ENCODE measurements at places on chromosomes 5 and 9.
A peak's percentile ranks its signal among the peaks of the same experiment; 100 is the strongest.

DNA sequence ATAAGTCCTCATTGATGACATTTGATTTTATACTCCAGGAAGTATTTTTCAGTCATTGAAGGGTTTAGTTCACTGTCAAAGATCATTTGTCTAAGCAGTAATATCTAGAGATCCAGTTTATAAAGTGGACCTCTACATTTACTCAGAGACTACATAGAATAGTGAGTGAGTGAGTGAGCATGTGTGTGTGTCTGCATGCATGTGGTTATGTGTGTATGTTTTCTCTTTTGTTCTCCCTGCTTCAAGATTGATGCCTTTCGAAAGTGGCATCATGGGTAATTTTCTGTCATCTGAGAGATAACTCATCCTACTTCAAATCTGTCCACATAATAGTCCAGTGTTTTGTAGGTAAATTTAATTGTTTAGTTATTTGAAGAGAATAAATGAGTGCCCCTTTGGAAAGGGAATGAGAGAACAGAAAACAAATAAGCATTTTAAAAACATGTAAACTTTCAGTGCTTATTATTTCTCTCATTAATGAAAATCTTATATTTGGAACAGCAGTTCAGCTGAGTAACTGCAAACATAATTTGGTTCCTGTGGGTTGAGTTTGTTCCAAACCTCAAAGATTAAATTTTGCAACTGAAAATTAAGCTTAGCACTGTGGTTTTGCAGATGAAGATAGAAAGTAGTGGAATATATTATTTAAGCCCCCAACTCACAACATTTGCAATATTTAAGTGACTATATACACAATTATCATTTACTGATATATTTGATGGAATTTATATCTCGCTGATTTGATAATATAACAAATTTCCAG lies 1295.1 kb upstream of the C9orf72 start:
- no peak for DNase-seq

- DNase-seq: no peak
Observed at GRCh38 chr5:39846144-39846543, 421.4 kb upstream of the DAB2 start.

DNA sequence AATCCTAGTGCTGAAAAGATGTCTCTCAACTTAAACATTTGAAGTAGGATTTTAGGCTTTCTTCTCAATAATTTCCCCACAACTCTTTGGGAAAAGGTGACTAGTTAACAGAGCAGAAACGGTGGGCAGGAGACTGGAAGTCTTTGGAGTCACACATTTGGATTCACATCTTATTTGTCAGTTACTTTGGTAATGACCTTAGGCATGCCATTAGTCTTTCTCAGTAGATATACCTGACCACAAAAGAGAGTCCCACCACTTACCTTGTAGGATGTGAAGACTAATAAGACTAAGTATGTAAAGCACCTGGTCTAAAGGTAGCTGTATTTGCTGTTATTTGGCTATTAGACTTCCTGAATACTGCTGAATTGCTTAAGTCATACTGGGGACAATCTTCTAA lies 35.4 kb downstream of the DAP start:
- no peak for DNase-seq

- DNase-seq: no peak
Observed at GRCh38 chr9:115730845-115731244, 422.7 kb upstream of the PAPPA start.

DNA sequence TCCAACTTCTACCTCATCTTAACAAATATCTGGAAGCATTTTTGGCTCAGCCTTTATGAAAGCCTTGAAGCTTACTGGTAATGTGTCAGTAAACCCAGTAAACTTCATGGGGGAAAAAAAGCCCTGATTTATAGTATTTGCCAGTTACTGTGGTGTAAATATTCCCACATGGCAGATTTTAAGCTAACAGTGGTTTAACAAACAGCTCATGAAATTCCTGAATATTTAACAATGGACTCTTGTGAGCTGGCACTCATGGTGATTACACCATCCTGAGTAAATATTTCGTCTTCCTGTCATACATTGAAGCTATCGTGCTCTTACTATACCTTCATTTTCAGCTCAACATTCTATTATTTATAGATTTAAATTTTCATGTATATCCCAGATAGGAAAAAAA lies 57.0 kb upstream of the ACOT12 start:
- no peak for DNase-seq

DNA sequence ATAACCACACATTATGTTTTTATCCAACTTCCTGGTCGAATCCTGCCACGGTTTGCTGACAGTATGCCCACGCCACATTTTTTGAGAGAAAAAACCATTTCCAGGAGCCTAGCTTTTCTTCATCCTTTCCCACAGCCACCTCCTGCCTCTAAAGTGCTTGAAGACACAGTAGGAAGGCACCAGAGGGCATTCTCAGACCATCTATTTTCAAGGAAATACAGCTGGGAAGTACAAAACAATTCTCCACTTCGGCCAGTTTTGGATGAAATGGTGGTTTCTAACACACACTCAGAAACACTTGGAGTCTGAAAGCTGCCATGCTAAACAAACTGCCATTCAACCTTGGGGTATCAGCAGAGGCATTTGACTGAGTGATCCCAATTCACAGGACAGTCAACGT lies 86.3 kb upstream of the RPS23 start:
- peak; percentile 64 for DNase-seq

GRCh38 chr9:94934816-94935328 lies 208.4 kb downstream of the AOPEP start:
- no peak for DNase-seq

GRCh38 chr5:77761606-77762005 lies 14.5 kb downstream of the TBCA start:
- DNase-seq: no peak

- DNase-seq: no peak
Observed at GRCh38 chr5:146851133-146851532, 27.4 kb downstream of the PPP2R2B start.

DNA sequence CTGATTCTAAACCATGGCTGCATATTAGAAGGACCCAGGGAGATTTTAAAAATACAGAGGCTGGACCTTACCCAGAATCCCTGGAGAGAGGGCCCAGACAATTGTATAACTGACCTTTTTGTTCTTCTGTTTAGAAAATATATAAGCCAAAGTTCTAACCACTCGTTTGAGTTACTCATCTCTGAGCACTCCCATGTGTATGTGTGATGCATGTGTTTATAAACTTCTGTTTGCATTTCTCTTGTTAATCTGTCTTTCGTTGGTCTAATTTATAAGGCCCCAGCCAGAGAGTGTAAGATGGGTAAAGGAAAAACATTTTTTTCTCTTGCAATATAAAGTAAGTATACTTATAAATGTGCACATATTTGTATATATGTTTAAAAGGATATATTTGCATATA lies 443.9 kb downstream of the ZNF608 start:
- peak; percentile 29 for DNase-seq

- no peak for DNase-seq
Observed at GRCh38 chr5:73387149-73387591, 61.4 kb downstream of the FOXD1 start.

GRCh38 chr9:127162046-127162863 lies 39.8 kb upstream of the ANGPTL2 start:
- DNase-seq: no peak

- DNase-seq: no peak
Observed at GRCh38 chr5:32465076-32465475, 20.5 kb upstream of the ZFR start.

DNA sequence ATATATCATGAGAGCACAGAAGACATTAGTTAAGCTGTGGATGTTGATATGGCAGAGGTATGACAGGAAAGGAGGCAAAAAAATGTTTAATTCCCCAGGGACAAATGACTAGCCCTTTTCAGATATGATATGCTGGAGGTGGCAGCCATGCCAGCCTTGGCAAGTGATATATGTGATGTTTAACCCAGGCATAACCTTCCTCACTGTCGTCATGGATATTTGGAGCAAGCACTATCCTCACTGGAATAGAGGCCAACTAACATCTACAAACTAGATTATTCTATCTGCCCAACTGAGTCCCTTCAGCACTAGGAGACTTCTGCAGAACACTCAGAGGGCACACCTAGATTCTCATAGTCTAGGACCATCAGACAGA lies 27.3 kb upstream of the SLC46A2 start:
- DNase-seq: no peak

DNA sequence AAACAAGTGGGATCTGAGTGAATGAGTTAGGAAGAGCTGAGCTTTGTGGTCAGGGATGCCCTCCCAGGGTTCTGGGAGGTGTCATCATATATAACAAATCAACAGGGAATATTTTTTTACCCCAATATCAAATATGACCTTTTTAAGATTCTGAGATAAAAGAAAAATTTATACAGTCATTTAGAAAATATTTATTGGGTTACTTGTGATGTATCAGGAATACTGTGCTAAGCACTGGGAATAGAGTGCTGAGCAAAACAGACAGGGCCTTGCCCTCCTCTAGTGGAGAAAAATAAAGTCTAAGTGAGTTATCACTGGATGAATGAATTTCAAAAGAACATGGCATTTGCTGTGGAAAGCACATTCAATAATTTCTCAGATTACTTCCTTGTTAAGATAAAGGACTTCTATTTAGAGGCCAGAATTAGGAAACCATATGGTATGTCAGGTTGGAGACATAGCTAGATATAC lies 102.9 kb downstream of the BOD1 start:
- DNase-seq: no peak

DNA sequence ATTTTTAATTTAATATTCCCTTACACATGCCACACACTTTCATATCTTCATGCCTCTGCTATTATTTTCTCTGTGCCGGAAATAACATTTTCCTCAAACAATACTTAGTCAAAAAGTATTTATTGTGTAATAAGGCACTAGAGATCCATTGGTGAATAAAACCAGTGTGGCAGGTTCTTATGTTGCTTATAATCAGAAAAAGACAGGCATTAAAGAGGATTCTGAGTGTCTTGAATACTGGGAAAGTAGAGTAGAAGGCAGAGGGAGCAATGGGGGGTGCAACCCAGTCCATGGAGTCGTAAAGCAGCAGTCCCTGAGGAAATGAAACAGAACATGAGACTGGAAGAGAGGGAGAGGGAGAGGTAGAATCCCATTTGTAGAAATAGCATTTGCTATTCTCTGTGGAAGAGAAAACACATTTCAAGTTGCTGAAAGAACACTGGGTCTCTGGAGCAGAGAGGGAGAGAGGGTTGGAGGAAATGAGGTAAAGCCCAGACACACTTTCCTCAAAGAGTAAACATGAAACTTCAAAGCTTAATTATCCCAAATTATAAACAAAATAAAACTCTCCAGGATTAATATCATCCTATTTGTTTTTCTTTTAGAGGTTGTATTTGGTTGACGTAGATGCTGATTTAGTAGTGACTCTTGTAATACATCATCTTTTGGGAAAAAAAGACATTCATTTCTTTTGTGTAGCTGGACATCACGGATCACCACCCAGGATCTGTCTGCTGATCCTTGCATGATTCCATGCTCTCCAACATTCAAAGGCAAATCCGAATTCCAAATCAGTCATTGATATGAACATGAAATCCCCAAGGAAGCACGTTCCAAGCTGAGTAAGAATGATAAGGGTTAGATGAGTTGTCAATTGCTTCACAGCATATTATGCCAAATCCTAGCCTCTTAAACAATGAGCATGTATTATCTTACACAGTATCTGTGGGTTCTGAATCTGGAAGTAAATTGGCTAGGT lies 37.4 kb upstream of the GRAMD2B start:
- no peak for DNase-seq

- no peak for DNase-seq
Observed at GRCh38 chr5:171968531-171968930, 37.9 kb downstream of the FBXW11 start.

- no peak for DNase-seq
Observed at GRCh38 chr9:130459941-130460669, 15.3 kb downstream of the ASS1 start.

- no peak for DNase-seq
Observed at GRCh38 chr5:112637343-112637742, 100.3 kb upstream of the APC start.

DNA sequence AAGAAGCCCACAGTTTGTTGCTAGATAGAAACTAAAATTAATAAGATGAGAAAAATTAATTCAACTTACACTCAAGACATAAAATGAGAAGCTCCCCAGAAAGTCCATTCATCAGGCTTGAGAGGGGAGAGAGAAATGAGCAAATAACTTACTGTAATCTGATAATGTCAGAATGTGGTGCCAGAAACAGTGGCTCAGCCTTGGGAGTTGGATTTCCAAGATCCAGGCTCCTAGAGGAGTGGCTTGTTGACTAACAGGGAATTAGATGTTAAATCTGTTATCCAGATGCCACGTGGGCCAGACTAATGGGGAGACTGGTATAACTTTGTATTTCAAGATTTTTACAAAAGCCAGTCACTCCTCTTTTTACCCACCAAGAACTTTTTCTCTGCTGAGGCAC lies 458.2 kb downstream of the GADD45G start:
- DNase-seq: no peak

DNA sequence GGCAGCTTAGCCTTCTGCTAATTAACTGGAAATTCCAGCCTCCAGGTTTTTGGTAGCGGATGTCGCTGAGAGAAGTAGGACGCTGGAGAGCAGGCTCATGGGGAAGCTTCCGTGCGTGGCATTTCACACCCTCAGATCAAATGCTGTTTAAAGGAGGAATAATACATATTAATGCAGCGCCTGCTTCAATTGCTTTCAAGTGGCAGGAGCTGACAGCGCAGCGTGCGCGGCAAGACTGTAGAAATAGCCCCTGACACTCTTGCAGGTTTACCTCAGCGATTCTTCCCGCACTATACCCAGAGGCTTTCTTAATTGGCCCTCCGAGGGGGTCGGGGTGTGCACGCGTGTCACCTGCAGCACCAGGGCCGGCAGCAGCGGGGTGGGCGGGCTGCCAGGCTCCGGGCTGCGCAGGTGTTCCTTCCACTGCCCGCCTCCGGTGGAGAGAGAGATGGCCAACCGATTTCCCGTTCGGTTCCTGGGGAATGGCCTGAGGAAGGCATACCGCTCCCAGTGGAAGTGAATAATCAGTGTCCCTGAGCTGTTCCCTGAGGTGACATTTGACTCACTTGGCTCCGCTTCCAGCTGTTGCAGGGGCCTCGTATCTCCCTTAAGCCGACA lies 427.9 kb downstream of the KCTD16 start:
- DNase-seq: no peak

All from fibroblast of the conjunctiva (primary cell).